ENCODE measurements at places on chromosomes 11 and 22.
A peak's percentile ranks its signal among the peaks of the same experiment; 100 is the strongest.

GRCh38 chr11:67586568-67587250 lies 3.1 kb downstream of the GSTP1 start:
- DNase-seq, result no peak

DNA sequence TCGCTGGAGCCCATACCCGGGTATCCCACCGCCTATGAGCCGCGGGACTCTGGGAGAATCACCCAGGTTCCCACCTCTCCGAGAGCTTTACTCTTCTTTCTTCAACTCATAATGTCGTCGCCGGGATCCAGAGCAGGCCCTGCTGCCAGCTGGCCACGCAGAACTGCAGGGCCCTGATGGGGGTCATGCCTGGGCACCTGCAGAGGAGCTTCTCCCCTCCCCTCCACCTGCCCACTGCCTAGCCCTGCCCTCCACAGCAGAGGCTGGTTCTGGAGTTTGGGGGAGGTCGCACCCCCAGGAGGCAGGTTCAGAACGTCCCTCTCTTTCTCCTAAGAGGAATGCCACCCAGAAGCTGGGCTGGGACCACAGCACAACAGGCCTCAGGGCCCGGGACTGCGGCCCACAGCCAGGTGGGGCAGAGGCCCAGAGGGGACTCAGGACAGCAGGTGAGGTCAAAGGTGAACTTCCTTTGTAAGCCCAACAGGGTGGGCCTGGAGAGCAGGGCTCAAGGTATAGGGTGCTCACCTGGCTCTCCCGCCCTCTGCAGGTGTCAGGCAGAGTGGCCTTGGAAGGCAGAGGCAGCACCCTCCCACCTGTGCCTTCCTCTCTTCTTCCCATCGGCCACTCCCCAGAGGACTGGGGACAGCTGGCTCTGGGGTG lies 1.9 kb downstream of the SLC25A45 start:
- no peak for DNase-seq

- peak; percentile 66 for DNase-seq
Measured at GRCh38 chr11:19978668-19979518, 181.4 kb downstream of the DBX1 start.

GRCh38 chr11:28284196-28284595 lies 176.0 kb downstream of the METTL15 start:
- DNase-seq, result no peak

- peak; percentile 98 for DNase-seq
Measured at GRCh38 chr11:6481012-6481923, at the start of the genes ARFIP2 and TIMM10B. TSS of gene ARFIP2 (minus strand) at chr11:6481331. CDS start at chr11:6480421, 910 bp downstream. TSS of gene TIMM10B (plus strand) at chr11:6481501. CDS start at chr11:6481517, 16 bp downstream.

All from uterus (tissue), 4 donors.